ENCODE measurements at places on chromosomes 16 and 17.

DNA sequence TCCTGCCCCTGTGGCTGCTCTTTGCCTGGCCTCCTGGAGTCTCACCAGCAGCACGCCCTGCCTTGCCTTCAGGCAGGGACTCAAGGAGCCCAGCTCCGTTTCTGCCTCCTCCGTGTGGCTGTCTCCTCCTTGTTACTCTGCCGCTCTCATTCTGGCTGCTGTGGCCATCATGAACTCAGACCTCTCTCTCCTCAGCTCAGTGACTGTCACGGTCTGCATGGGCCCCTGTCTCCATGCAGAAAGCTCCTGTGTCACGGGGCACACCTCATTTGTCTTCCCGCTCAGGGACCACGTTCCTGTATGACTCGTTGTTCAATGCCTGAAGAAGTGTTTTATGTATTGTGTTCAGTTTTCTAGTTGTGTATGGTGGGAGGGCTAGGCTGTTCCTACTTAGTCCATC lies 25.3 kb downstream of the RPTOR start:
- no peak for DNase-seq

GRCh38 chr17:1074886-1075605 lies 78.1 kb downstream of the TIMM22 start:
- no peak for DNase-seq

- no peak for DNase-seq
Measured at GRCh38 chr17:63701456-63701820, 1.5 kb upstream of the LIMD2 start.

GRCh38 chr16:56625943-56626654 lies 518 bp downstream of the MT1E start:
- peak; percentile 86 for DNase-seq

- peak; percentile 16 for DNase-seq
Measured at GRCh38 chr17:76000016-76000754, 470 bp upstream of the CDK3 start.

DNA sequence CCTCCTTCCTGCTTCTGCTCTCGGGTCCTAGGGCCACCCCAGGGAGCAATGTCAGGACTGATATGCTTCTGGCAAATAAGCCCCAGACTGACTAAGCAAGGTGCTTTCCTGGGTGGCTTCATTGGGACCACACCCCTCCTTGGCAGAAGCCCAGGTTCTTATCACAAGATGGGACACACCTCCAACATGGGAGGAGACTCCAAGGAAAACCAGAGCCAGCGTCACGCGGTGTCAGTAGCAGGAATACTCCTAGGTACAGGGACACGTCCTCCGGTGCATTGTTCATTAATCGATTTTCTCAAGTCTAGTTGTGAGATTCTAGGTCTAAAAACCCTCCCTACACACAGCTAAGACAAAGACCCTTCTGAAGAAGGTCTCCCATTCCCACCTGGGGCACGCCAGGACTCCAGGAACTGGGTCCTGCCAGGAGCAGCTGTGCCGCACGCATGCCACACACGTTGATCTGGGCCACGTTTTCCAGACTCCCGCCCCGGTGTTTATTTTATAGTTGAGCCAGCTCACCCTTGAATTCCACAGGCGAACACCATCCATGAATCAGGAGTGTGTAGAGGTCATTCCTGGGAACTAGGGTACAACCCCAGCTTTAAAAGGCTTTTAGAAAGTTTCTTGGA lies 30.8 kb downstream of the FA2H start:
- DNase-seq = peak; percentile 79

DNA sequence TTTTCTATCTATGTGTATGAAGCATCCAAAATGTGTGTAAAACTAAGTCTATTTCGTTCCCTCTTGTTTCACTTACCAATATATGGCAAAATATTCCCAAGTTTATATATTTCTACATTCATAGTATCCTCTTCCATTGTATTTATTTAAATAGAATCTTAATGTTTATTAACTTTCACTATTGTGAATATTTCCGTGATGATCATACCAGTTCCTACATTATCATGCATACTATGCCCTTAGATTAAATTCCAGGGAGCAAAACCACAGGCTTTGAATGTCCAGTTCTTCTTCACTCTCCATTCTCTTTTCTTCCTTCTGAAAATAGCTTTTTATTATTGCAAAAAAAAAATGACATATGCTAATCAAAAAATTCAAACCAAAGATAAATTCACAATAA lies 4.0 kb downstream of the MAP2K6 start:
- peak; percentile 60 for DNase-seq

DNA sequence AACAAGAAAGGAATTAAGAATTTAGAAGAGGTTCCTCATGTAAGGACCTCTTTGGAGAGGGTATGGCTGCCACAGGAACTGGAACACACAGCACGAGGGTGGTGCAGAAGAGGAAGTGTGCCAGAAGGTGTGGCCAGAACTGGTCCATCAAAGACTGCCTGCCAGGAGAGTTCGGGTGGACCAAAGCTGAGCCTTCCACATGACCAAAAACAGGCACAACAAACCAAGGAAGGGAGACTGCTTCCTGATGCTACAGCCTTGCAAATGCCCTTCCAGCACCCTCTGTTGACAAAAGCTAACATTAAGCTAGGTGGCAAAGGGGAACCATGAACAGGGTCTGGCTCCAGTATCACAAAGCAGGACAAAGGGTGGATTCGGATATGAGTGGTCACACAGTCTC lies 125.8 kb upstream of the TMEM97 start:
- DNase-seq = no peak

- peak; percentile 16 for DNase-seq
Measured at GRCh38 chr17:73247726-73248125, 14.0 kb downstream of the CPSF4L start.

DNA sequence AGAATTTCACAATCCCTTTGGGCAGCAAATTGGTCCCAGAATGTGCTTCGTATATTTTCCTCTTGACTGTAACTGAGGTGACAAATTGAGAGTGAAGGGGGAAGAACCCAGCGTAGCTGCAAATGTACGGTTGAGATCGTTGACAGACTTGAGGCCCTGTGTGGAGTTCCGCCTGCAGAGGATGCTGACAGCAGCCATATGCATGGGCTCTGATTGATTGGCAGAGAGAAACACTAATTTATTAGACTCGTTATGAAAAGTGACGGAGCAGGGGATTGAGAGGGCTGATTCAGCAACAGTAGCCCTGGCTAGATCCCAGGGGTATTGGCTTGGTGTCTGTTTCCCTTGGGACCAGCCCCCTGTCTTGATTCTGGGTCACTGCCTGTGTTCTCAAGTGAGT lies 930.1 kb upstream of the EEF2KMT start:
- DNase-seq = no peak

DNA sequence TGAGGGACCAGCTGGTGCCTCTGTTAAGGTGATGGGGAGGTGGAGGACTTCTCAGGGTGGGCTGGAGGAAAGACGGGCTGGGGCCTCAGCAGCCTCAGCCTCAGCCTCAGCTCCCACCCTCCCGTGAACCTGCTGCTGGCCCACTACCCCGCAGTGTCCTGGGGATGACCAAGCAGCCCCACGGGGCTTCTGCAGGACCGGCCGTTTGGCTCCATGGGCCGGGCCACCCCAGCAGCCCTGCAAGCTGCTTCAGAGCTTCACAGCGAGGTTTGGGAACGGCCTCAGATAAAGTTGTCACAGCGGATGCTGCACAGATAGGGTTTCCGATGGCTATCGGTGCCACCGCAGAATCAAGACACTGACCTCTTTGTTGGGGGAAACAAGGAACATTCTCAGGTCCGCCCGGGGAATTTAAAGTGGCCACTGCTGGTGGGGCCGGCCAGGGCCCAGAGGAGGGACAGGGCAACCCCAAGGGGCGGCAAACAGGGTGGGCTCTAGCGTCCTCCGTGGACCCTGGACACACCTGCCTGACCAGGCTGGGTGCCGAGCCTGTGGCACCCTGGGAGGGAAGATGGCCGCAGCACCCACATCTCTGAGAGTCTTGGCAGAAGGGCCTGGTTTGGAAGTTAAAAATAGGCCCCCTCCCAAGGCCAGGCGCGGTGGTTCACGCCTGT lies 47.8 kb upstream of the ZC3H18 start:
- DNase-seq = no peak

GRCh38 chr16:59665618-59666220 lies 931.6 kb upstream of the GOT2 start:
- no peak for DNase-seq

GRCh38 chr16:81582655-81583441 lies 138.2 kb downstream of the CMIP start:
- DNase-seq = no peak

DNA sequence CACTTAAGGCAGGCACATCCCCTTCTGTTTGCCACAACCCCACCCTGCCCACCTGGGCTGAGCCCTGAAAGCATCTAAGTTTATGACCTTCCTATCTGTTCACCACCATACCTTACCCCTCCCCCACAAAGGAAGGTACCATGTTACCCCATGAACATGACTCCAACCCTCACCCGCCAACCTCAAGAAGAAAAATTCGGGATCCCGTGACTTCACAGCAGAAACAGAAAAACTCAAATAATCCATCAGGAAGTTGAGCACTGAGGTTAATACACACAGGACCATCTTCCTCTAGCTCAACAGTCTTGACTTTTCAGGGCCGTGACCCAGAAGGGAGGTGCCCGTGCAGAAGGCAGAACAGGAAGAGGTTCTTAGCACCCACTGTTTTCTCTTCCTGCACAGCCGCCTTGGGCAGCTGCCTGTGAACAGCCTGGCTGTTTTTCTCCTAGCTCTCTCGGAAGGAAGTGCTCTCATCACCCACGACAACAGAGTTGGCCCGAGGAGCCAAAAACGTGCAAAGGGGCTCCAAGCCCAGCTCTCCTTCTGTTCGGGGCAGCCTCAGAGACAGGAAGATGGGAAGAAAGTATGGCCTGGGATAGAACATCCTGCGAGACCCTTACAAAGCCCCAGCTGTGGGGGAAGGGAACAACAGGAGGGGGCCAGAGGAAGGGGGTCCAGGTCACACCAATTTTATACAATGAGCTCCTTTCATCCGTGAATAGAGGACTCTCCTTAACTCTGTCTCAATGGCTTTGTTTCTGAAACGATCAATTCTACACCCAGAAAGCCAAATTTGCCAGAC lies 101.1 kb downstream of the XYLT1 start:
- no peak for DNase-seq

GRCh38 chr17:31431852-31432658 lies 40.6 kb downstream of the RAB11FIP4 start:
- DNase-seq = no peak

- no peak for DNase-seq
Measured at GRCh38 chr17:43477832-43478634, 5.7 kb upstream of the DHX8 start.

DNA sequence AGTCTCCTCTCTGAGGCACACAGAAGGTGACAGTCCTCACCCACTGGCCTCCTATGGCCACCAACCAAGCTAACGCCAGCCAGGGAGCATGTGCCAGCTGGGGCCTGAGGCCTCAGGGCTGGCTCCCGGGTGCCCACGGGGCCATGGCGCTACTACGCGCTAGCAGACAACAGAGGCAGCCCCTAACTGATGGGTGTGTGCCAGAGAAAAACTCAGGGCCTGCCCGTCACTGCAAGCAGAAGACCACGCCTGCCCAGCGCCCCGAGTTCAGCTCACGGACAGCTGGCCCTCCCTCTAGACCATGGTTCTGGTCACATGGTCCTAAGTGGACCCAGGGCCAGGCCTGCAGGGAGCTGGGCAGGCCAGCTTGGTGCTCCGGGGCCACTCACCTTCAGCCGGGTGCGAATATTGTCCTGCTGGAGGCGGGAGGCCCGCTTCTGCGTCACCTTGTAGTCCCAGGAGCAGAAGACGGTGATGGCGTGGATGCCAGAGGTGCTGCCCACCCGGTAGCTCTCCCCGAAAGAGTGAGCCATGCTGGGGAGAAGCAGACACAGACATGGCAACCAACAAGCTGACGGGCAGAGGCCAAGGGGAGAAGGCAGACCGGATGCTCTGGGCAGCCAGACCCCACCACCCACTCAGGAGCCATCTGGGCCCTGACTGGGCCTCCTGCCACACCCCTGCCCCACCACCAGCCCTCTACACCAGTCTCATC lies 6.2 kb downstream of the TMC6 start:
- no peak for DNase-seq

DNA sequence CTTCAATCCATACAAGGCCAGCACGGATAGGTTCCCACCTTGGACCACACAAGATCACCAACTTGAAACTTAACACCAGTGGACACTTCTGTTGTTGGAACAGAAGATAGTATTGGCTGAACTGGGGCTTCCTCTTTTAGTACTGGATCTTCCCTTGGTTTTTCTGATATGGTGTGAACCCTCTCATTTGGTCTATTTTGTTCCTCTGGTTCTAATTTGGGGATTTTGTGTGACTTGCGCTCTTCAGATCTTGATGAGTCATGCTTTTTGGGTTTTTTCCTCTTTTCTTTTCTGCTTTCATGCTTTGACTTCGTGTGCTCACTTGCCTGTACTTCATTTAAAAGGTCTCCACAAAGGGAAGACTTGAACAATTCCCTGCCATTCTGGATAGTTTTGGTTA lies 39.0 kb downstream of the SOST start:
- DNase-seq = no peak

- no peak for DNase-seq
Measured at GRCh38 chr17:5373112-5373511, 46.4 kb downstream of the NUP88 start.

- no peak for DNase-seq
Measured at GRCh38 chr16:25523183-25523582, 168.6 kb upstream of the HS3ST4 start.

- no peak for DNase-seq
Measured at GRCh38 chr16:1134776-1135458, 18.0 kb upstream of the CACNA1H start.

DNA sequence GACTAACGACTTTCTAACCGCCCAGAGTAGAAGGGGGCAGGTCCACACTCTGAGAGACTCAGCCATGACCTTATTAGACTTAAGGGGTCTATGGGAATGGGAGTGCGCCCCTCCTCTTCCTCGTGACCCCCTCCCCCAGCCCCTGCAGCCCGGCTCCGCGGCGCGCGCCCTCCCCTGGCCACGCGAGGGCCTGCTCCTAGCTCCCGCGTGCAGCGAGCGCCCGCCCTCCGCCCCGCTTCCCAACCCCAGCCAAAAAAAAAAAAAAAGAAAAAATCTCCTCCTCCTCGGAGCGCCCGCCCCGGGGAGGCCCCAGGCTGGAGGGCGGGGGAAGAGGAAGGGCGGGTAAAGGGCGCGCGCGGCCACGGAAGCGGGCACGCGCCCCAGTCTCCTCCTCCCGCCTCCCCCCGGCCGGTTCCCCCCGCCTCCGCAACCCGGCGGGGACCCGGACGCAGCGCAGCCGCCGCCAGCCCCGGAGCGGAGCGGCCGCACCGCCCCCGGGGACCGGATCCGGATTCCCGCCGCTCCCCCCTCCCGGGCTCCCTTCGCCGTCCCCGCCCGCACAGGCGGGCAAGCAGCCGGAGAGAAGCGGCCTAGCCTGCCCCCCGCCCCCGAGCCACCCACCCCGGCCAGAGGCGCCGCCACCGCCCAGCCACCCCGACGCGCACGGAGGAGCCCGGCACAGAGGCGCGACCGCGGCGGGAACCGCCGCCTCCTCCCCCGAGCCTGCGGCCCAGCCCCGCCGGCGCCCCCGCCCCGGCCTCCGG lies 949 bp downstream of the UBTF start:
- DNase-seq = peak; percentile 83

GRCh38 chr17:75501378-75502071 lies 13.8 kb downstream of the CASKIN2 start:
- DNase-seq = no peak

- DNase-seq = no peak
Measured at GRCh38 chr16:84973776-84974523, 37.4 kb downstream of the ZDHHC7 start.

- peak; percentile 5 for DNase-seq
Measured at GRCh38 chr17:56978441-56979090, 635 bp downstream of the SCPEP1 start.
